ENCODE measurements at places on chromosomes 5 and 9.
A peak's percentile ranks its signal among the peaks of the same experiment; 100 is the strongest.

DNA sequence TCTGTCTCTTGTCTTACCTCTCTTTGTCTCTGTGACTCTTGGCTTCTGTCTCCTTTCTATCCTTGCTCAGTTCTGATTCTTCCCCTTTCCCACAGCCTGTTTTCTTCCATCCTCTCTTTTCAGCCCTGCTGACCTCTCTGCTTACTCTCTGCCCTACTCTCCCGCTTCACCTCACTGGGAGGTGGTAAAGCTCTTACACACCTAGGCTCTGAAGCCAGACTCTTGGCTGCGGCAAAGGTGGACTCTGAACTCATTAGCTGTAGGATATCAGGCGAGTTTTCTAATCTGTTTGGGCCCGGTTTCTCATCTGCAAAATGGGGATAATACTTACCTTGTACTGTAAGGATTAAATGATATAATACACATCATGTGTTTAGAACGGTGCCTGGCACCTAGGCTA is 11.1 kb downstream of the PCDH1 start:
- no peak for DNase-seq

DNA sequence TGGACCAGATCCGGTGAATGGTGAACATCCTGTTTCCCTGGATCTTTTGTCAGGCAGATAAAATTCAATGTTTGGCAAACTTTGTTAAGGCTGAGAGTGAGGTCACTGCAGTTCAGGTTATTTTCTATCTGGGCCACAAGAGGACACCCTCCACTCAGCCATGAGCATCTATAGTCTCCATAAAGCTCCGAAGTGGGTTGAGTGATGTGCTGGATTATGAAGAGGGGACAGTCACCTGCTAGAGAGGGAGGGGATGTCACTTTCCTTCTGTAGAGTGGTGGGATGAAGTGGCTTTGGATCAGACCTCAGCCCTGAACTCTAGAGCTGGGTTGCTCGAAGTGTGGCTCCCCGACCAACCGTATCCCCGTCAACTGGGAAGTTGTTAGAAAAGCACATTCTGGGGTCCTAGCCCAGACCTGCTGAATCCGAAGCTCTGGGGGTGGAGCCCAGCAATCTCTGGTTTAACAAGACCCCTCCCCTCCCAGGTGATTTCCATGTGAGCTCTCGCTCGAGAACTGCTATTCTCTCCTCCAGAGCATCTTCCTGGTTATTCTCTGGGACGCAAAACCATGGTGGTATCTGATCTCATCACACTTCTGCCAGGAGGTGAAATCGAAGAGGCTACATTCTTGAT is 31.8 kb upstream of the FGF1 start:
- DNase-seq: no peak

DNA sequence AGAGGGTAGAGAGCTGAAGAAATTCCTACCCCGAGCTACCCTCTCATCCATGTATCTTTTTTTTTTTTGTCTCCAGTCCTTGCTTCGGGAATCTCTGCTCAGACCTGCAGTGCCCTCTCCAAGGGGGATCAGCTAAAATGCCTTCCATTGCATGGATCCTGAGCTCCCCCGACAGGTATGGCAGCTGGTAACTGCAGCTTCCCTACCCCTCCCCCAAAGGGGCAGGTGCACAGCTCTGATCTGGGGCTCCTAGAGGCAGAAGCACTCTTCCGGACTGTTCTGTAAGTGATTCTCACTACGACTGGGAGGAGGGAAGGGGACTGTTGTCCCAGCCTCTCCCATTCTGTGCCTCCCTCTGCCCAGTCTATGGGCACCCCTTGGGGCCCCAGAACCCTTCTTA is 169.6 kb downstream of the MELK start:
- DNase-seq: no peak

DNA sequence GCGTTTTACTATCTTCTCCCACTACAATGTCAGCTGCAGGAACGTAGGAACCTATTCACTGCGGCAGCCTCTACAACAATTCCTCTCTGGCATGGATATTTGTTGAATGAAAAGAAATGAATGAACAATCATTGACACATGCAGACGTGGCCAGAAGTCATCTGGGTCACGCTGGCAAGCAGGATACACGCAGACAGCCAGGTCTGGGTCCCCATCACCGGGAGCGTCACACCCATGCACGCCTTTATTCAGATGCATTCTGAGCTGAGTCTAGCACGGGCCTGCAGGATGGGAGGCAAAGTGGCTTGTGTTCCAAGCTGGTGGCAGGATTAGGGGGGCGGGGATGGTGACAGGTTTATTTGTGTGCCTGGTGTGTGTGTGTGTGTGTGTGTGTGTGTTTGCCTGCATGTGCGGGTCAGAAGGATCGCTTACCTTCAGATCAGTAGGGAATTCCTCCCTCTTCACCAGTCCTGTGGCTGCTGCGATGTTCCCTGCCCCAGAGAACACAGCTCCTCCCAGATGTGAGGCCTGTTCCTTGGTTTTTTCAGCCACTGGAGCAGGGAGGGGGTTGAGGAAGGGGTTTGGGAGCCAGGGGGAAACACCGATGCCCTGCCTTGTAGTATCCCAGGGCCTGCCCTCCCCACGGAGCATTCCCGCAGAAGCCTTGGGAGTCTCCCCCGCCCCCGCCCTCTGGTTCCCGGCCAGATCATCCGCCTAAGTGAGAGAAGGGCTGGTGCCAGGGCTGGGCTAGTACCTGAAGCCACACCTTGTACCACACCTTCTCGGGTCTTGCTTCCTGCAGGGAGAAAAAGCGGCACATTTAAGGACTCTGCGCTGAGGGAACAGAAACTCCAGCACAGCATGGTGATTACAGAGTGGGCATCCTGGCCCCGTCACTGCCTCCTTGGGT is 4.1 kb downstream of the SNCB start:
- no peak for DNase-seq

- DNase-seq: no peak
These were observed 74.1 kb upstream of the BASP1 start for GRCh38 chr5:17143335-17143734.

DNA sequence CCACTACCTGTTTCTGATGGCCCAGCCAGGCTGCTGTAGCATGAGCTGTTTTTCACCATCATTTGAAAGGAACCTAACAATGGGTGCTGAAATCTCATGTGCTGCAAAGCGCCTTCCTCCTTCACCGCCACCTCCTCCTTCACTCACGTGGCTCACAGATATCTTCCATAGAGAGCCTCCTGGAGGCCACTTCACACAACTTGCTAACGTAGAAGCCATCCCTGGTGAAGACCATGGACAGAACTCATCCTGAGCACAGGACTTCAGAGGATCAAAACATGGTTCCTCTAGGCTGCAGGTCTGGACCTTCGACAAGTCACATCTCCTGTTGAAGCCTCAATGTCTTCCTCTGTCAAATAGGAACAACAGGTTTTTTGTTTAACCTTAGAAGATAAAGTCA is 155.5 kb upstream of the RAD23B start:
- DNase-seq: no peak

DNA sequence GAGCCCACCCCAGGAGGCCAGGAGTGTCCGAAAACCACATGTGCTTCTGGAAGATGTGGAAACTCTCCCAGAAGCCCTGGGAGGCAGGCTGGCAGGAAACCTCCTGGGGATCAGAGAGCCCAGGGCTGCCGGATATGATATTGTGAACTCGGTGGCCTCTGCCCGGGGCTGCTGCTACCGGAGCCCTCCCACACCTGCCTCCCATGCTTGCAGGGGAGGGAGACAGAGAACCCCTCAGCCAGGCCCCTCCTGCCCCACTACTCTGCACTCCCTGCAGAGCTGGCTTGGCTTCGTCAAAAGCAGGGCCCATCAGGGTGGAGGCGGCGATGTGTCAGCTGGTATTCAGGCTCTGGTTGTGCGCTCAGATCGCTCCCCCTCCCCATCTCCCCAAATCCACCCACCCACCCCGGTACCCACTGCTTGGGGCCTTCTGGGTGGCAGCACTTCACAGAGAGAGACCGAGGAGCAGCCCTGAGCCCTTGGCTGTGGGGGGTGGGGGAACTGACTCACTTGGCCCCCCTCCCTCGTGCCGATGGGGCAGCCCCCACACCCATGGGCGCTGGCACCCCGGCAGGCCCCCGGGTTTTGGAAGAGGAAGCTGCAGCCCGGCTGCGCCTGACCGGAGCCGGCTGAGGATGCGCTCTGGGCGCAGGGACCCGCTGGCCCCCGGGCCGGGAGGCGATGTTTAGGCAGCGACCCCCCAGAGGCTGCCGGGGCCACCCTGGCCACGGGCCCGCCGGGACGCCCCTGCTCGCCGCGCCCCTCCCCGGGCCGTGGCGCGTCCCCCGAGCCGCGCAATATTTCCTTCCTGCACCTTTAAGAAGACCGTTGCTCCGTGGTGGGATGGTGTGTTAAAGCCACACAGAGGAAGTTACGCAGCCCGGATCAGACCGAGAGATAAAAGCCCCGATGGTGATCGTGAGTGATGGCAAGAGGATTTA is 786 bp upstream of the NTNG2 start:
- peak; percentile 54 for DNase-seq

DNA sequence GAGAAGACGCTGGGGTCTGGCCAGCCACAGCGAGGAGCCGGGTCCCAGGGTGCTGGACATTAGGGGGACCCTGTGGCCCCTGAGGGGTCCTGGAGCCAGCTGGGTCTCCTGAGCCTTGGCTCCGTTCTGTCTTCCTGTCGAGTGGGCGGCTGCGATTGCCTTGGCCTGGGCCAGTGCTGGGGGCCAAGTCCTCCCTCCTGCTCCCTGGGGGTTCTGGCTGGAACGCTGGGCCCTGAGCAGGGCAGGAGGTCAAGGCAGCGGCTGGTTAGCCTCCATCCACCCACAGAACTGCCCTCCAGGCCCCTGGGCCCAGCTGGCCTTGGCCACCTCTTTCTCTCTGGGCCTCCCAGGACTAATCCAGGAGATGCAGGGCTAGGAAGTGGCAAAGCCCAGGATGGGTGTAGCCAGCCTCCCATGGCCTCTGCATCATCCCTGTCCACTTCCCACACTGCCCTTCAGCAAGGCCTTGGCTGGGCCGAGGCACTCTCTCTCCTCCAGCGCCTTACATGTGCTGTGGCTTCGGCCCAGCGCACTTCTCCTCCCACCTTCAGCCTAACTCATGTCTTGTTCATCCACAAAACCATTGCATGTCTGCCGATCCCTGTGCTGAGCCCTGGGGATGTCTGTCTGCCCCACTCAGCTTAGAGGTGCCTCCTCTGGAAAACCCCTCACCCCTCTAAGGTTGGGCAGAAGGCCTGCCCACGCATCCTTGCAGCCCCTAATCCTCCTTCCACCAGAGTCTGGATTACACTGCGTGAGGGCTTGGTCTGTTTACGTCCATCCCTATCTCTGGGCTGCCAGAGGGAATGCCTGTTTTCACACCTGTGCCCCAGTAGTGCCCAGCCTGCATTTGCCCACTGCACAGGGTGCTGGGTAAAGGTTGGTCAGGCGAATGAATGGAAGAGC is 5.0 kb downstream of the LAMC3 start:
- no peak for DNase-seq

Data from central memory CD4-positive, alpha-beta T cell (primary cell).